H7 (cell line): ENCODE measurements at places on chromosomes 11 and 22. TPM values are rescaled to one million over a fixed set of nuclear protein-coding genes. Genes with fewer than 3 reads are reported as not detected.

- peak; percentile 85 for DNase-seq
Measured at GRCh38 chr22:17106161-17106784, 14.9 kb downstream of the TMEM121B start.

GRCh38 chr11:60932605-60933356 lies 8.5 kb downstream of the TMEM132A start:
- DNase-seq, result peak; percentile 79

GRCh38 chr22:42897960-42898359 lies 40.9 kb upstream of the ARFGAP3 start:
- DNase-seq, result no peak

The EMID1 gene
- total RNA-seq, result 4.5 and 5.6 TPM in 2 replicates

The OR4X1 gene
- not detected in 2 replicates for total RNA-seq

GRCh38 chr22:44151676-44152075 lies 29.0 kb upstream of the PARVG start:
- no peak for DNase-seq

The OSM gene
- not detected in 2 replicates for total RNA-seq

The WDR74 gene
- total RNA-seq, result 153 and 160 TPM in 2 replicates

DNA sequence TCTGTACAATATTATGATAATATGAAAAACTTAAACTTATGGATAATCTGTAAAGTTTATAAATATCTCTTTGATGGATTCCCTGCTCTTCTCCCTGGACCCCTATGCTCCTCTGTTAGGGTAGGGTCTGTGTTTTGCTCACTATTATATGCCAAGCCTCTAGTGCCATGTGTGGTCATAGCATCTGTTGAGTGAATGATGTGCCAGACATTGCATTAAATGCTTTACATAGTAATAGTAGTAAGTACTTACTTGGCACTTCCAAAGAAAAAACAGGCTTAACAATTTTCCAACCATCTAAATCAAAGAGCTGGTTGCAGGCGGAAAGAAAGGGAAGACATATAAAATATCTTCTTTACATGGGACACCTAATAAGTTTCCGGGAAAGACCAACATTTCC lies 46.8 kb downstream of the LGR4 start:
- DNase-seq, result no peak

DNA sequence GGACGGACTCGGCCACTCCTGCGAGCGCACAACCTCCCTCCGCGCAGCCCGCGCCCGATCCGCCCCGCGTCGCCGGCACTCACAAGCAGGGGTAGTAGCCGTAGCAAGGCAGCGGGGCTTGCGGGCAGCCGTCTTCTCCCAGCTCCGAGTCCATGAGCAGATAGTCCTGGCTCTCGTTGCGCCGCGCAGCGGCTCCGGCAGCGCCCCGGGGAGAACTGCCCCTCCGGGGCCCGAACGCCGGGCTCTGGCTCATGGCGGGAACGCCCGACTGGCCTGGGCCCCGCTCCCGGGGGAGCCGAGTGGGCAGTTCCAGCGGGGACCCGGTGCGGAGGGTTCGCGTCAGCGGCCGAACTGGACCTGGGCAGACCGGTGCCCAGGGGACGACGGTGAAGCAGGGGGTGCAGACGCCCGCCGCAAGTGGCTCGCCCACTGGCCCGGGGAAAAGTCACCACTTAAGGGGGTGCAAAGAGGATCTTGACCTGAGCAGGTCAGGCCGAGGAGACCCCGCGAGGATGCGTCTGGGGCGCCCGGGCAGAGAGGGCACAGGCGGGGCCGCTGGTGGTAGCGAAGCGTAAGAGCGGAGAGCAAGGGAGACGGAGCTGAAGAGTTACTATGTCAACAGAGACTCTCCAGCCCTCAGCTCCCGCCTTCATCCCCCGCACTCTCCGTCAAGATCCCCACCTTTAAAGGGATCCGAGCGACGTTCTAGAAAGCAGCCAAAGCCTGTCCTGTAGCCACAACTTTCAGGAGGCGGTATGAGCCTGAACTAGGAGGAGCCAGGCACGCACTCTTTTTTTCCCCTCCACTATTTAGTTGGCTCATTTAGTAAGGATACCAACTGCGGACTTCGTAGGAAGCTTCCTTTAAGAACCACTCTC lies at the start of gene TRPC6:
Gene TRPC6 (minus strand): TSS at position 757 of the 878 bp plus-strand sequence. CDS start 504 bp downstream, at position 253.
- peak; percentile 74 for DNase-seq

- DNase-seq, result no peak
Measured at GRCh38 chr11:60830478-60831142, 11.3 kb upstream of the CCDC86 start.

DNA sequence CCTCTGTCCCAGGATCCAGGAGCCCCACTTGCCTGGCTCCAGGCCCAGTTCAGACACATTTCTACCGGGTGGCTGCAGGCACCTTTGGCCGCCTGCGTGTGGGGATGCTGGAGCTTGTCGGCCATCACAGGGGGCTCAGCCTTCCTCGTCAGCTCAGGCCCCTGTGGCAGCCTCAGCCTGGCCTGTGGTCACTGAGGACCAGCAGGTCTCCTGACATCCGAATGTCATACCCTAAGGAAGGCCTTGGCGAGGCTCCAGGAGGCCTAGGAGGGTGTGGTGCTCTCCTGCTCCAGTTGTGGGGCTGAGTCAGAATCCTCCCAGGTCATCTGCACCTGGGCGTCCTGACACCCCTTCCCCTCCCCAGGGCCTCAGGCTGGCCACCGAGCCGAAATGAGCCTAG lies 14.9 kb upstream of the SOX10 start:
- peak; percentile 52 for DNase-seq

- DNase-seq, result no peak
Measured at GRCh38 chr22:29520851-29521250, 32.7 kb downstream of the THOC5 start.
